ENCODE measurements at places on chromosomes 11 and 22. TPM values are rescaled to one million over a fixed set of nuclear protein-coding genes. Genes with fewer than 3 reads are reported as not detected.

The OR4S2 gene
- not detected for total RNA-seq

The MCHR1 gene
- 0.43 TPM for total RNA-seq

The MLC1 gene
- total RNA-seq = 0.13 TPM

The CSNK2A3 gene
- 1.6 TPM for total RNA-seq

The HBD gene
- 4.4 TPM for total RNA-seq

The BEST1 gene
- 1.1 TPM for total RNA-seq

The MPEG1 gene
- total RNA-seq = 4.3 TPM

The KCNQ1 gene
- total RNA-seq = 43.0 TPM

The OR56A1 gene
- not detected for total RNA-seq

The OTUB1 gene
- 48.1 TPM for total RNA-seq

The FAM180B gene
- total RNA-seq = not detected

The XRCC6 gene
- total RNA-seq = 155 TPM

The DERL3 gene
- total RNA-seq = 2.2 TPM

The FIBIN gene
- total RNA-seq = 15.4 TPM

The SEPTIN3 gene
- not detected for total RNA-seq

The MMP1 gene
- total RNA-seq = 0.11 TPM

The BAIAP2L2 gene
- 0.24 TPM for total RNA-seq

The MS4A3 gene
- total RNA-seq = 0.57 TPM

The NNMT gene
- total RNA-seq = 72.9 TPM

The SYT9 gene
- total RNA-seq = 0.92 TPM

The IRAG1 gene
- total RNA-seq = 6.4 TPM

The SLN gene
- 19.0 TPM for total RNA-seq

The APOBEC3G gene
- total RNA-seq = 2.2 TPM

The ZMAT5 gene
- total RNA-seq = 17.1 TPM

The CHRNA10 gene
- total RNA-seq = 0.89 TPM

The GGTLC3 gene
- not detected for total RNA-seq

The SYT7 gene
- total RNA-seq = 9.3 TPM

The SLC6A5 gene
- total RNA-seq = not detected

The GLB1L3 gene
- total RNA-seq = not detected

The RIMBP3C gene
- 0.08 TPM for total RNA-seq

The OR51I1 gene
- total RNA-seq = not detected

The LRRC10B gene
- total RNA-seq = 0.65 TPM

The FGF3 gene
- not detected for total RNA-seq

The WBP2NL gene
- total RNA-seq = 0.73 TPM

The SCGB1D2 gene
- not detected for total RNA-seq

The CCDC87 gene
- total RNA-seq = 0.43 TPM

The MS4A6E gene
- total RNA-seq = not detected

The CSF2RB gene
- total RNA-seq = 4.9 TPM

The KCTD21 gene
- total RNA-seq = 8.5 TPM

The TPST2 gene
- total RNA-seq = 22.0 TPM

The OSM gene
- 0.32 TPM for total RNA-seq

The C1QTNF4 gene
- 0.51 TPM for total RNA-seq

All from cardiac septum (tissue), 1 donor.